ENCODE measurements at places on chromosomes 5 and 9.

DNA sequence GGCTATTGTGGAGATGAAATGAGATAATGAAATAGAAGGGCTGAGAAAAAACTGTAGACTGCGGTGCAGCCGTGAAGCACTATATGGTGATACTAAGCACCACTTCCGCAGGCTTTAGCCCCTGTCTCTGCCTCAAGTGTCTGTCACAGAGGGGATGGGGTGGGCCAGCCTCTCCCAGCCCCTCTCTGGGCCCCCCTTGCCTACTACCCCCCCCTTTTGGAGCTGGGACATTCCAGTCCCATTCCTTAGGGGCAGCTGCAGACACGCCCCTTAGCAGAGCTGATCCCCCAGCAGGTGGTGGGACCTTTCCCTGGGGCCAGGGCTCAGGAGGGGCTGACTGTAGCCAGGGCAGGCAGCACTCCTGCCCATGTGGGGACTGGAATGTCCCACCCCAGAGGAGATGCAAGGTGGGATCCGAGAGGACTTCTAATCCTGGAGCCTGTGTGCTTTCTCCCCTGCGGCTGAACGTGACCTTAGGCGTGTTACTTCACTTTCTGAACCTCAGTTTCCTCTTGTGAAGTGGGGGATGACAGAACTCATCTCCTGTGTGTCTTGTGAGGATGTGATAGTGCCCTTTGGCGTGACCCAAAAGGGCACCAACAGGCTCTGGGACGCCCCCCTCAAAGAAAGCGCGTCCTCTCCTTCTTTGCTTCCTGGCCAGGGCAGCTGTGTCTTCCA lies 1.9 kb downstream of the N4BP3 start:
- DNase-seq = no peak

DNA sequence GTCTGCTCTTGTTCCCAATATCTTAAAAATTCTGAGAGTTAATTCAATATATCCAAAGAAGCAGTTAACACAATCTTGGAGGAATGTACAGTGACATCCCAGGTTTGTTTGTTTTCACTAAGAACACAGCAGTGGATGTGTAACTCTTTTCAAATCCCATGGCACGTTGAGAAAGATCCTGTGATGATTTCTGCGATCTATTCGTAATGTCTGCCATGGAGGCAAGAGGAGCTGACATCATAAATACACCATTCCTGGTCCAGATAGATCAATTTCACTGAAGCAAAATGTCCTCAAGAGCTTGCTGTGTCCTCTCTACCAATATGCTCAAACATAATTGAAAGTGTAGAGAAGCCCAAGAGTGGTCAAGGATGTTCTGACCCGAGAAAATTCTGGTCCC lies 252.8 kb upstream of the TRIM32 start:
- DNase-seq = no peak

DNA sequence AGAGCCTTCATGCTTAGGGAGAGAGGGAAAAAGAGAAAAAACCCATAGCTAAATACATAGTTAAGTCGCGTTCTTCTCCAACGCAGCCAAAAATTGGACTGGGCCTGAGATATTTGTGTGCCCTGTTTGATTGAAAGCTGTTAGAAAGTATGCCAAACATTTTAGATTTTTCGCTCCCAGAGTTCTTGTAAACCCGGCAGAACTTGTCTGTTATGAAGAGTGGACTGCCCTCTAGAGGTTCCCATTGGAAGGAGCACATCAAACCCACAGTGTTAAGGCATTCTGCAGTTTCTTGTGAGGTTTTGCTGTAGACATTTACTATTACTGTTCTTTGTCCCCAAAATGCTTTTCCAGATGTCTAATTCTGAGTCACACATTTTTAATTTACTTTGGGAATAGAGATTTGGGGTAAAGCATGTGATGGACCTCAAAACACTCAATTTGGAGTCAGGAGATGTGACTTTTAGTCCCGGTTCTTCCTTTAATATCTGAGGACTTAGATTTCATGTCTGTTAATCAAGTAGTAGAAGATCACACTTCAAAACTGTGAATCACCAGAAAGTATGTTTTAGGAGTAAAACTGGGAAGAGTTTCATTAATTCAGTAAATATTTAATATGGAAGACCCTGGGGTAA lies 96.6 kb downstream of the PCSK1 start:
- DNase-seq = peak; percentile 89

DNA sequence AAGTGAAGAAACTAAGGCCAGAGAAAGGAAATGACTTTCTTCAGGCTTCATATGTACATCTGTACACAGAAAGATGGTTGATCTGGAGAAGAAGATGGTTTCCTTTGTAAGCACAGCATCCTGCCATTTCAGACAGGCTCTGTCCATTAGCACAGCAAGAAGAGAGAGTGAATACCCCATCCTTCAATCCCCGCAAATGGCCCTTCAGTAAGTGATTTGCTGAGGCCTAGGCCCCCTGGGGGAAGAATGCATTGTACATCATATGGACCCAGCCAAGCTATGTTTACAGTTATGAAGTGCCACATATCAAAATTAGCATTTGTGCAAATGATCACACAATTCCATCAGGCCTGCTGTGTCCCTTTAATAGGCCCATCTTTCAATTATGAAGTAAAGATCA lies 657.4 kb downstream of the BRINP1 start:
- DNase-seq = no peak

- DNase-seq = no peak
These were observed 511 bp downstream of the SEMA5A start for GRCh38 chr5:9545136-9545991.

DNA sequence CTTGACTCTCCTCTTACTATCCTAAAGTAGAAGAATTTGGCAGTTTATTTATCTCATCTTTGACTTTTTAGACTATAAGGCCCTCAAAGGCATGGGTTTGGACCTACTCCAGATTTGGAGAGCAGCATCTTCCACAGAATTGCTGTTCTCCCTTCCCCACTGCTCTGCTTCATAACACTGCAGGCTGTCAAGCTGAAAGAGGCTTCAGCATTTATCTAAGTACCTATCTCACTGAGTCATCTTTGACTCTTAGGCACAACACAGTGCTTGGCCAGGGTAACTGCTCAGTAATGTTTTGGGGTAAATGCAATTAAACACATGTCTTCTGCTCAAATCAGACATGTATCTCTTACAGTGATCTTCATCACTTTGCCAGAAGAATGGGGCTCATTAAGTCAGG lies 60.6 kb downstream of the GRIN3A start:
- DNase-seq = no peak

DNA sequence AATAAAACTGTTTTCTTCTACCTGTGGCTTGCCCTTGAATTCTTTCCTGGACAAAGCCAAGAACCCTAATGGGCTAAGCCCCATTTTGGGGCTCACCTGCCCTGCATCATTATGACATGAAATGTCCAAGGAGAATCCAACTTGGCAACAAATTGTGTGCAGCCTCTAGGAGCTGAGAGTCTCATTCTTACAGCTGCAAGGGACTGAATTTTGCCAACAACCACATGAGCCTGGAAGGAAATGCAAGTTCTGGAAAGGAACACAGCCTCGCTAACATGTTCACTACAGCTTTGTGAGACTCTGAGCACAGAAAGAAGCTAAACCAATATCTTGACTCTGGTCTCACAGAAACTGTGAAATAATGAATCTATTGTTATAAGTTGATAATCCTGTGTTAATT lies 94.8 kb upstream of the CDH12 start:
- DNase-seq = no peak

DNA sequence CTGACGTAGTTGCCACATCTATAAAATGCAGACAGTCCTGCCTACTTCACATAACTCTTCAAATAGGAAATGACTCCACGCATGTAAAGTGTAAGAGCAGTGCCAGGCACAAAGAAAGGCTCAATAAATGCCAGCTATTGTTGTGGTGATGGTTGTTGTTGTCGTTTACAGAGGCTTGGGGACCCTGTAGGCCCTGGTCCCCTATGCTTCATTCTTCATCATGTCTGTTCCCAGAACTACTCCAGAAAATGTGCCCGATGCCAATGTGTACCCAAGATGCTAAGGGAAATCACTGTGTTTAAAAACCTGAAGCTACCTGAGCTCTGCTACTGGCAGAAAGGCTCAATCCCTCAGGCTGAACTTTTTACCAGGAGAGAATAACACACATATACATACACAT lies 9.1 kb downstream of the SLIT3 start:
- DNase-seq = no peak

DNA sequence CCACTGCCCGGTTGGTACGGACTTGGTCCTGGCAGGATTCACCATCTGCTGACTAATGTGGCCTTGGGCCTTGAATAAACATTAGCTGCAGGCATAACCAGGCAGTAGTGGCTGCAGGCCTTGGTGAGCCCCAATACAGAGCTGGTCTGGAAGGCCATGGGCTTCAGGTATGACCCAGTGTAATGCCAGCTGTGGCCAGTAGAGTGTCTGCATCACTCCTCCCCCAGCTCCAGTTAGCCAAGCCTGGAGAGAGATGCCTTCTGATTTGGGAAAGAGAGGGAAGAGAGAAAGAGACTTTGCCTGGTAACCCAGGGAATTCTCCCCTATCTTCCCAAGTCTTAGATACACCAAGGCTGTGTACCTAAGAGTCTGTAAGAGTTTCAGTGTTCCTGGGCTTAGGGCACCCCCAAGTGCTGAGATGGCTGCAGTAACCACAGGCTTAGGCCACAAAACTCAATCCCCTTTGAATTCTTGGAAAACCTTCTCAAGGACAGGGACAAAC lies 5.6 kb upstream of the C5 start:
- DNase-seq = no peak

- DNase-seq = no peak
These were observed 584.9 kb downstream of the MAT2B start for GRCh38 chr5:164090358-164090757.

GRCh38 chr5:177607452-177608192 lies 7.7 kb downstream of the B4GALT7 start:
- peak; percentile 63 for DNase-seq

- no peak for DNase-seq
These were observed 59.5 kb downstream of the FGF10 start for GRCh38 chr5:44329716-44330115.

DNA sequence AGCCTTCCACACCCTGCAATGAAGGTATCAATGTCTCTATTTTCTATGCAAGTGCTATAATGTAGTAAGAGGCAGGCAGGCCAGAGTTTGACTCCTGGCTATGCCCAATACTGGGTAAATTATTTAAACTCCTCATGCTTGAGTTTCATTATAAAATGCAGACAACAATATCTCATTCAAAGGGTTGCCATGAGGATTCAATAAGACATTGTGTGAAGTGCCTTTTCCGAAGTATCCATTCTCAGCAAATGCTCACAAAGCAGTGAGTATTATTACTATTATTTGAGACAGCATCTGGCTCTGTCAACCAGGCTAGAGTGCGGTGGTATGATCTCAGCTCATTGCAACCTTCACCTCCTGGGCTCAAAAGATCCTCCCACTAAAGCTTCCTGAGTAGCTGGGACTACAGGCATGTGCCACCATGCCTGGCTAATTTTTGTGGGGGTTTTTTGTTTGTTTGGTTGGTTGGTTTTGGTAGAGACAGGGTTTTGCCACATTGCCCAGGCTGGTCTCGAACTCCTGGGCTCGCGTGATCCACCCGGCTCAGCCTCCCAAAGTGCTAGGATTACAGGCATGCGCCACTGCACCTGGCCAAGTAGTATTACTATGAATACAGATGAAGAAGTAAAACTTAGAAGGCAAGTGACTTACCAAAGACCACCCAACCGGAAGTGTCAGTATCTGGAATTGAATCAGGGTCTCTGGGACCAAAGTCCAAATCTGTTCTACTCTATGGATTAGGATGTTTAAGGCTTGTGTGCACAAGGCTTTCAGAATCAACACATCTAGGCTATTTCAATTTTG lies 18.8 kb downstream of the ADAM19 start:
- no peak for DNase-seq

DNA sequence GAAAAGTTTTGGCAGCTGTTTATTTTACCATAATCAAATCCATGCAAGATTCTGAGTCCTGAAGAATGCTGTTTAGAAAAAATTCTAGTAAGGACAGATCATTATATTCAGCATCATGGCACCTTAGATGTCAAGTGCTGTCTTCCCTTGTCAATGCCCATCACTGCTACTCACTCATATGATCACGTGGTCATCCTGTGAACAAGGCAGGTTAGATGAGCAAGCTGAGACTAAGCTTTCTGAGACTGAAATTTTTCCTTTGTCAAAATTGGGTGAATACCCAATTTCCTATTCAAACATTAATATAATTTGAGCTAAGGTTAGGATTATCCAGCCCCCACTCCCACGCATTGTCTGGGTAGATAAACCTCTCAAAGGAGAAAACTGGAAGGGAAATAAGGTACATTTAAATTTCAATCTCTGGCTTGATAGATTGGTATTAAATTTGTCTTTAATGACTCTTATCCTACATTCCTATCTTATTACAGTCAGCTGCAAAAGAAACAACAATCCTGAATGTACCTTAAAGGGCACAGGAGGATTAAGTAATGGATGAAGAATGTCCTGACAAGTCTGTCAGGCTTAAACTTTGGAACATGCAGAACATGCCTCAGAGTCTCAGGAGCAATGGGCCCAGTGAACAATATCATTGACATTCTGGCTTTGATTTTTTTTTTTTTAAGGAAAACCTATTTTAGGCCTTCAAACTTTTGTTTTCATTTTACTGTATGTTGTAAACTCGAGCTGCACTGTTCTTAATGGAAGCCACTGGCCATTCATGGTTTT lies 148.7 kb upstream of the RANBP3L start:
- no peak for DNase-seq

DNA sequence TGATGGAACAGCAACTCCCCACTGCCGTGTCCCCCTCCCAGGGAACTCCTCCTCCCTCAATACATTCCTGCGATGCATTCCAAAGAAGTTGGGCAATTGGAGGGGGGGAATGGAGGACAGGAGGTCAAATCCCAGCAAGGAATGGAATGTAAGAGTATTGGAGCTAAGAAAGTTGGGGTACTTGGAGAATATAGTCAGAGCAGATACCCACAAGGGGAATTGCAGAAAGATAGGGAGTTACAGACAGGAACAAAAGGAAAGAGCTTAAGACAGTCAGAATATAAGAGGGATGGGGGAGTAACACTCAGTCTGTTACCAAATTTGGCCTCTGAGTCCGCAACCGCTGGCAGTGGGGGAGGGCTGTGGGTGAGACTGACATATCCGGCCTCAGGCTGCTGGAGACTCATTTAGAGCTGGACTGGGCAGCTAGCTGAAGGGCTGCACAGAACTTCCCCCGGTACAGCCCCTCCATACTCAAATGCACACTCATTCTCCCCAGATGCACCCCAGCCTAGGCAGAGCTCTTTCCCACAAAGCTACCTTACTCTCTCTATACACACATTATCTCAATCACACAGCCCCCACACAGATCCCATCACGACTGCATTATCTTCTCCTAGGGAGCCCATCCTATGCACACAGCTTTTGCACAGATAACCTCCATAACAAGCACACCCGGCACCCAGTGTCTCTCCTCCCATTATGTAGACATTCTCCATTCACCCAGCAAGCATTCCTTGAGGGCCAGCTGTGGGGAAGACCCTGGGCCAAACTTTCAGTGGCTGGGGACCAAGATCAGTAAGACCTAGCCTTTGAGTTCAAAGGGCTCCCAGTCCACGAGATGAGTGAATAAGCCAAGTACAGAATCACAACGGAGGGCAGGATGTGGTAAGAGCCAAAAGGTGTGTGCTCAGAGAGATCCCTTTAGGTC lies 3.7 kb downstream of the TLN1 start:
- peak; percentile 65 for DNase-seq

Data from astrocyte of the cerebellum (primary cell).